ENCODE measurements at places on chromosomes 13 and 19. TPM values are rescaled to one million over a fixed set of nuclear protein-coding genes. Genes with fewer than 3 reads are reported as not detected.

The TMPRSS9 gene
- total RNA-seq, result not detected

- DNase-seq, result no peak
These were observed 73.3 kb upstream of the SOX1 start for GRCh38 chr13:111993691-111994090.

The TSHZ3 gene
- 3.3 TPM for total RNA-seq

DNA sequence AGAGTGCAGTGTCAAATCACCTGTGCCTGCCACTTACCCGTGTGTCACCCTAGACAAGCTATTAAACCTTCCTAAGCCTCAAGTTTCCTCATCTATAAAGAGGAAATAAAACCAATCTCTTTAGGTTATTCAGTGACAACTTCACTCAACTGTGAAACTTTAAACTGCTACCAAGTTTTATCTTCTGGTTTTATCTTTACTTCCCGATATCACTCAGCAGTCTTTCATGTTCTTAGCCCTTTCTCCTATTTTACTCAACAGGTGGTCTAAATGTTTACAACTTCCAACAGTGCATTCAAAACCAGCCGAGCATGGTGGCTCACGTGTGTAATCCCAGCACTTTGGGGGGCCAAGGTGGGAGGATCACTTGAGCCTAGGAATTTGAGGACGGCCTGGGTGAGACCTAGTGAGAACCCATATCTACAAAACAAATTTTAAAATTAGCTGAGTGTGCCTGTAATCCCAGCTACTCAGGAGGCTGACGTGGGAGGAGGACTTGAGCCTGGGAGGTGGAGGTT lies 59.6 kb downstream of the GPALPP1 start:
- no peak for DNase-seq

DNA sequence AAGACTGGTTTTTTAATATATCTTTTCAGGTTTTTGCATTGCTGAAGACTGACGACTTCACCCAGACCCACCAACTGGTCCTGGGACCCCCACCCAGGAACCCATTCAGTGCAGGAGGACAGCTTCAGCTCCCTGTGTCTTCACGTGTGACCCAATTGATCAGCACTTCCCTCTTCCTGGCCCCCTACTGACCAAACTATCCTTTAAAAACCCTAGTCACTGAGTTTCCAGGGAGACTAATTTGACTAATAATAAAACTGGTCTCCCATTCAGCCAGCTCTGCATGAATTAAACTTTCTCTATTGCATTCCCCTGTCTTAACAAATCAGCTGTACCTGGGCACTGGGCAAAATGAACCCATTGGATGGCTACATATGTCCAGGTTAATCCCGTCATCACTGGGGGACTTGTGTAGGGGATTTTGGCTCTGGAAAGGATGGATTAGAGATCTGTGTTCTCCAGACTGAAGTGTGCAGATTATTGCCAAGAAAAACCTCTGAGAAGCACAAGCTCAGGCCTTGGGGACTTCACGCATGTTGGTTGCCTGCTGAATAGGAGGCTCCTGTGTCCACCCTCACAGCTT lies 16.3 kb upstream of the PARP4 start:
- DNase-seq, result no peak

The AZU1 gene
- not detected for total RNA-seq

DNA sequence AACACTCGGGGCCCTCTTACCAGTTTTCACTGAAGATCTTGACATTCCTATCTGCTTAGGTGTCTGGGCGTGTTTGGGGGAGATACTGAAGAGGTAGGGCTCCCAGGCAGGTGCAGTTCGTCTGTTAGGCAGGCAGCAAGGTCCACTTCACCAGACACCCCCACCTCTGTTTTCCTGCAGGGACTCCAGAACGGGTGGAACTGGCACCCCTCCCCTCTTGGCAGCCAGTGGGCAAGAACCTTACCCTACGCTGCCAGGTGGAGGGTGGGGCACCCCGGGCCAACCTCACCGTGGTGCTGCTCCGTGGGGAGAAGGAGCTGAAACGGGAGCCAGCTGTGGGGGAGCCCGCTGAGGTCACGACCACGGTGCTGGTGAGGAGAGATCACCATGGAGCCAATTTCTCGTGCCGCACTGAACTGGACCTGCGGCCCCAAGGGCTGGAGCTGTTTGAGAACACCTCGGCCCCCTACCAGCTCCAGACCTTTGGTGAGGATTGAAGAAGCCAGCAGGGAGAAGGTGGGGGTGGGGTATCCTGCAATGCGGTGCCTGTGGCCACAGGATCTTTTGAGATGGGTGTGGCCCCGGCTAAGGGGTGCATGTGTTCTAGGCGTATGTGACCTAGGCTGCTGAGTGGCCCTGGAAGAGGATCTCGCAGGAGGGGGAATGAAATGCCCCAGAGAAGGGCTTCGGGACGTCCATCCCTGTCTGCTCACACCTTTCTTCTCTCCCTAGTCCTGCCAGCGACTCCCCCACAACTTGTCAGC lies 3.3 kb upstream of the ICAM4 start:
- no peak for DNase-seq

The NAPSA gene
- not detected for total RNA-seq

DNA sequence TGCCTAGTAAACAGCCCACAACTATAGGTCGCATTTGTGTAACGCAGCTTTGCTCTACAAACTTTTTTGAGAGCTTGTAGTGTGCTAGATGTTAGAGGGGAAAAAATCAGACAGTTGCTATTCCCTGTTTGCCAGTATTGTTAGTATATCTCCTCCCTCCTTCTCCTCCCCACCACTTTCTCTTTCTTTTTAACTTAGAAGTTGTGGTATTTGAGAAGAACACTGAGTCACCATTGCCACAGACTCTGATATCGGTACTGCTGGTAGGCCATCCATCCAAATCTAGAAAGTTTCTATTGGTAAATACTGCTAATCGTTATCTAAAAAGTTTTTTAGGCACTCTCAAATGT lies 666 bp downstream of the POMP start:
- DNase-seq, result no peak

DNA sequence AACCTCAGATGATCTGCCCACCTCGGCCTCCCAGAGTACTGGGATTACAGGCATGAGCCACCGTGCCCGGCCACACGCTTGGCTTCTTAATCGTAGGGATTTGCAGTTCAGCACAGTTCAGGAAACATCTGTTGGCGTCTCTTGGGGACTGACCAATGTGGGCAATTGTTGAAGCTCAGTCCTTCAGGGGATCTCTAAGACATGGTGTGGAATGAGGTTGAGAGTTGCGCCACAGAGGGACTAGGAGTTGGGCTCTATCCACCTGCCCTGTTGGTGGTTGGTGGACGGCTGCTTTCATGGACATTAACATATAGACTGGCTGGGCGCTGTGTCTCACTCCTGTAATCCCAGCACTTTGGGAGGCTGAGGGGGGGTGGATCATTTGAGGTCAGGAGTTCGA lies 37.3 kb upstream of the SIN3B start:
- DNase-seq, result no peak

The C19orf73 gene
- total RNA-seq, result 0.79 TPM

The LILRA6 gene
- 1.3 TPM for total RNA-seq

GRCh38 chr19:14517446-14517839 lies 754 bp downstream of the DNAJB1 start:
- DNase-seq, result no peak

The ZNF813 gene
- 1.5 TPM for total RNA-seq

DNA sequence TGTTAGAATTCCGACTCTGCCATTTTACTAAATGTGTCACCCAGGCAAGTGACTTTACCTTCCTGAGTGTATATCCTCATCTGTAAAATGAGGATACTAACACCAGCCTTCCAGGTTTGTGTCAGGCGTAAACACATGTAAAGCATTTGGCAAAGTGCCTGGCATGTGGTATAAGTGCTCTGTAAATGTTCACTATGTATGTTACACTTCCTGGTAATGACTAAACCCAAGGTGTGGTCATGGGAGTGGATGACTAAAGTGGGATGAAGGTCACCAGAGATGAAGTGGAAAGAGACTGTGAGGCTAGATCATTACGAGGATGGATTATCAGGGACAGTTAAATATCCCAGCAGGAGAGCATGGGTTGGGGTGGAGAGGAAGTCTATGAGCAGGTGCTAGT lies 25.6 kb downstream of the DEDD2 start:
- no peak for DNase-seq

GRCh38 chr19:33442706-33443105 lies 69.2 kb downstream of the CEBPG start:
- no peak for DNase-seq

The IZUMO2 gene
- not detected for total RNA-seq

The KLK14 gene
- total RNA-seq, result 1.2 TPM

DNA sequence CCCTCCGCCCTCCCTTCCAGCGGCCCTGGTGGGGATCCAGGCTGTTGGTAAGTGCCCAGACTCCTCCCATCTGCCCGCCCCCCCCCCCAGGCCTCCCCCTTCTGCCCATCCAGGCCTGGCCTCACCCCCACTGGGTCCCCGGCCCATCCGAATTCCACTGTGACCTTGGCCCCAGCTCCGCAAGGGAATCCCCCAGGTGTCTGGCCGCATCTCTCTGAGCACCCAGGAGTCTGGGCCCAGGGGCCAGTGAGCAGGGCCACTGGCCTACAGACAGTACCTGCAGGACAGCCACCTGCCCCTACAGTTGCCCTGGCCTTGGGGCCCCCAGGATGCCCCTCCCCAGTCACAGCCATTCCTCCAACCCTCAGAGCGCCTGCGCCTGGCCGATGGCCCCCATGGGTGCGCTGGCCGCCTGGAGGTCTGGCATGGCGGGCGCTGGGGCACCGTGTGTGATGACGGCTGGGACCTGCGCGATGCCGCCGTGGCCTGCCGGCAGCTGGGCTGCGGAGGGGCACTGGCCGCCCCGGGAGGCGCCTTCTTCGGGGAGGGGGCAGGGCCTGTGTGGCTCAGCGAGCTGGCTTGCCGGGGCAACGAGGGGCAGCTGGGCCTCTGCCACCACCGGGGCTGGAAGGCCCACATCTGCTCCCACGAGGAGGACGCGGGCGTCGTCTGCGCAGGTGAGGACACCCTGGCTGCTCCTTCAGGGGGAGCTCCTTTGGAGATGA lies 912 bp downstream of the SSC5D start:
- DNase-seq, result no peak

DNA sequence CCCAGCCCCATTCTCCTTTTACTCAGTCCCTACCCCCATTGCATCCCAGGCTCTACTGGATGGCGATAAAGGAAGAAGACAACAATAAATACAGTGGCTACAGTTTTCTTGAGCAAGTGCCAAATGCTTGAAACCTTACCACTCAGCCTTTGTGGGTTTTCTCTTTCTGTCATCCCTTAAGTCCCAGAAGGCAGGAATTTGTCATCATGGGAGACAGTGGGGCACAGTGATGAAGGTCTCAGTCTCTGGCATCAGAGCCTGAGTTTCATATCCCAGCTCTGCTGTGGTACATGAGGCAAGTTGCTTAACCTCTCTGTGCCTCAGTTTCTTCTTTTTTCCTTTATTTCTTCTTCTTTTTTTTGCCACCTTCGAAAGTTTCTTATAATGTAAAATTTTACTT lies 5.1 kb upstream of the COMP start:
- DNase-seq, result no peak

Measured in heart right ventricle (tissue), 16 donors.